Left renal cortex interstitium (tissue), 4 donors: ENCODE measurements at places on chromosomes 7 and 10.

GRCh38 chr10:116947841-116948529 lies 57.0 kb downstream of the SHTN1 start:
- no peak for DNase-seq

DNA sequence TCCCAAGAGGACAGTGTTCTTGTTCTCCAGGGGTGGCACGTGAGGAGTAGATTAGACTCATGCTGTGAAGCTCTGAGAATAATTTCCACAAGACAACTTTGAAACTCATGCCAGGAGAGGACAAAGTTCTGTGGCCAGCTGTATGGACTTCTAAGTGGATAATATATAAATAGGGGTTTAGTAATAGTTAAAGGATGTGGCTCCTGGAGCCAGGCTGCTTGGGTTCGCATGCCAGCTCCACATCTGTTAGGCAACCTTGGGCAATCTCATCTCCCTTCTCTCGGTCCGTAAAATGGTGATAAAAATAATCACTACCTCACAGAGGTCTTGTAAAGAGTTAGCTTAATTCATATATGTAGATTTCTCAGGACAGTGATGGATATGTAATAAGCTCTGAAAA lies 35.8 kb downstream of the ACSL5 start:
- no peak for DNase-seq

DNA sequence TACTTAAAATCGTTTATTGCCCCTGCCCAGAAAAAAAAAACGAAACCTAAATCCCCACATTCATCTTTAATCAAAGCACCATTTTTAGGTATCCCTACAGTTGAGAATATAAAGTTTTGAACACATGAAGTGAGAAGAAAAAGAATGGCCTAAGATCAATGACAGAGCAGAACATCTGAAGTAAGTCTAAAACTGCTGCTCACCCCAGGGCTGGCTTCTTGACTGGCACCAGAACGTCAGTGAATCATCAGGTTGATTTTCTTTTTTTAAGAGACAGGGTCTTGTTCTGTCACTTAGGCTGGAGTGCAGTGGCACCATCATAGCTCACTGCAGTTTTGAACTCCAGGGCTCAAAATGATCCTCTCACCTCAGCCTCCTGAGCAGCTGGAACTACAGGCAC lies 24.9 kb downstream of the SHTN1 start:
- no peak for DNase-seq

DNA sequence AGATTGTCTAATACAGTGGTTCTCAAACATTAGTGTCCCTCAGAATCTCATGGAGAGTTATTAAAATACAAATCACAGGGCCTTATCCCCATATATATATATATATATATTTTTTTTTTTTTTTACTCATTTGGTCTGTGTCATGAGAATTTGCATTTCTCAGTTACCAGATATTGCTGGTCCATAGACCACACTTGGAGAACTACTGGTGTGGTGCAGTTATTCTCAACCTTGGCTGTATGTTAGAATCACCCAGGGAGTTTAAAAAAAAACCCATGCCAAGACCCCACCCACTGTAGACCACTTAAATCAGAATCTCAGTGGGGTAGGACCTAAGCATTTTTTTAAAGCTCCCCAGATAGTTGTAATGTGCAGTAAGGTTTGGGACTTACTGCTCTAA lies 179.9 kb downstream of the AUTS2 start:
- DNase-seq: no peak

DNA sequence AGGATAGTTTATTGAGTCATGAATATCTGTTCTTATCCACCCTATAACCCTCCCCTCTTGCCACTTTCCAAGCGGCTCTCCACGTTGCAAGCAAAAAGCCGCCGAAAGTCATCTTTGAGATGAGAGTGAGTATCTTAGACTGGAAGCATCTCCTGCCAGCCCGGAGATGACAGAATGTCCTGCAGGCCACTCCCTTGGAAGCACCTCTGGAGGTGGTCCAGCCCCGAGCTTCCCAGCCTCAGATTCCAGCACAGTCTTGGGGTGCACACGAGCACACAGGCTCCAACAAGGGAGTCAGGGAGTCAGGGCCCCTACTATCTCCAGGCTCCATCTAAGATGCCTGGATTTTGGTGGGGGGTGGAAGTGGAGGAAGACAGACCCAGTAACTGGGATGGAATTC lies 5.5 kb upstream of the ELN start:
- no peak for DNase-seq

GRCh38 chr7:154255324-154255723 lies 203.1 kb downstream of the DPP6 start:
- DNase-seq: no peak

DNA sequence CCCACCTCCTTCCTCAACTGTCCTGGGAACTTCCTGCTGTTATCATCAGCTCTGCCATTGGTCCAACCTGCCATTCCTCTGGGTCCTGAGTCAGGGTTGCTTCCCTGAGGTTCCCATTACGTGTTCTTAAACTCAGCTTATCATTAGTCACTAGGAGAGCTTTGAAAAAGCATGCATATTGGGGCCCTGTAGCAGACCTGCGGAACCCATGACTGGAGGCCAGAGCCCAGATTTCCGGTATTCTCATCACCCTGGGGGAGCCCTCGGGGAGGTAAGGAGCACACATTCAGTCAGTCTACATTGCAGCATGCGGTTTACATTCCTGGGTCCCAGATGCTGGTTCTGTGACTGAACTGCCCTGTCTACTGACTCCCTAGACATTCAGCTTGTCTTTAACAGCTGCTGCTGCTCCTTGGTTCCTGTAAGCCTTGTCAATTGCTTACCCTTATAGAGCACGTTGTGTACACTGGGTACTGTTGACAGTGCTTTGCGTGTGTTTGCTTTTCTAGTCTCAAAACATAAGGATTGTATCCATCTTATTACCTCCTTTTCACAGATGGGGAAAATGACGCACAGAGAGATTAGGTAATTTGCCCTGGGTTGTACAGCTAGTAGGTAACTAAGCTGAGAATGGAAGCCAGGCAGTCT lies 12.8 kb downstream of the CDHR3 start:
- DNase-seq: no peak

- no peak for DNase-seq
These were observed 313.1 kb downstream of the SKIDA1 start for GRCh38 chr10:21212348-21212747.

DNA sequence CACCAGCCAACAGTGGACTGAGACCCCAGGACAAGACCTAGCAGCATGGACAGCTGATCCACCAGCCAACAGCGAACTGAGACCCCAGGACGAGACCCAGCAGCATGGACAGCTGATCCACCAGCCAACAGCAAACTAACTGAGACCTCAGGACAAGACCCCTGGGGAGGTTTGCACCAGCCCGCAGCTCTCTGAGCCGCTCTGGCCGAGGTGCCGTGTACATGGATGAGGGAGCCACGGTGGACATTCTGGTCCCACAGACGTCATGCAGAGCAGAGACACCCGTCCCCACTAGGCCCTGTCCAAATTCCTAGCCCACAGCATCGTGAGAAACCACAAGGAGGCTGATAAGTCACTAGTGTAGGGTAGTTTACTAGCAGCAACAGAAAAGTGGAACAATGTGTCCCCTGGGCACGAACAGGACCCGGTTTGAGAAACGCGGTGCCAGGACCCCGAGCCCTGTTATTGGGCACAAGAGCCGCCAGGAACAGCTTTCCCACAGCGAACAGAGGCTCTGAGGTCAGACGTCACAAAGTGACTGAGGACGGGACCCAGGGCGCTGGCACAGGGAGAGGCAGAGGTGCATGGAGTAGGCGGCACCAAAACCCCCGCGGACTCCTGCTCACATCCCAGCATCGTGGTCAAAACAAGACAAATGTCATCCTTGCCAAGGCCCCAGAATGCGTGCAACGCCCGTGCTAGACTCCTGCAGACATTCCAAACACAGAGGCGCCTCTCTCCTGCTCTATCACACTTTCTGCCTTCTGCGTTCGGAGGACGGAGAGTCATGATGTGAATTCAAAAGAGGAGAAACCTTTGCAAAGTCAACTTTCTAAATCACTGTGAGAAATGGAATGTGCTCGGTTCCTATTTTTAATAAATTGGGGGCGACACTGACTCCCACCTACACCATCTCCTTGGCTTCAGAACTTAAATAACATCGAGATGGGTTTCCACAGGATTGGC lies 8.1 kb downstream of the STK32C start:
- DNase-seq: no peak

DNA sequence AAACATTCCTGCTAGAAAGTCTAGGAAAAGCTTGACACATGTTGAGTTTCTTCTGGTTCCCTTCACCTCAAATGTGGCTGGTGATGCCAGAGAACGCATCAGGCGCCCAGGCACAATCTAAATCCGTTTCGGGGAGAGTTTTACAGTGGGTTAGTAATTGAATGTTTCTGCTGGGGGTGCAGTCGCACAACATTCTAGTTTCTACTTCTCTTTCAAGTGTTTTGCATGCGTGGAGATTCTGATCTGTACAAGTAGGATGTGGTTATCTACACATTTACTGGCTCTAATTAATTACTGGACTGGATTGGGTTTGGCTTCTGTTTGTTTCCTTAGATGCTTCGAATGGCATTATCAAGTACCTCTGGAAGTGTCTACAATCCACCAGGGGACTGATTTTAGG lies 173.8 kb downstream of the TMEM26 start:
- DNase-seq: no peak

DNA sequence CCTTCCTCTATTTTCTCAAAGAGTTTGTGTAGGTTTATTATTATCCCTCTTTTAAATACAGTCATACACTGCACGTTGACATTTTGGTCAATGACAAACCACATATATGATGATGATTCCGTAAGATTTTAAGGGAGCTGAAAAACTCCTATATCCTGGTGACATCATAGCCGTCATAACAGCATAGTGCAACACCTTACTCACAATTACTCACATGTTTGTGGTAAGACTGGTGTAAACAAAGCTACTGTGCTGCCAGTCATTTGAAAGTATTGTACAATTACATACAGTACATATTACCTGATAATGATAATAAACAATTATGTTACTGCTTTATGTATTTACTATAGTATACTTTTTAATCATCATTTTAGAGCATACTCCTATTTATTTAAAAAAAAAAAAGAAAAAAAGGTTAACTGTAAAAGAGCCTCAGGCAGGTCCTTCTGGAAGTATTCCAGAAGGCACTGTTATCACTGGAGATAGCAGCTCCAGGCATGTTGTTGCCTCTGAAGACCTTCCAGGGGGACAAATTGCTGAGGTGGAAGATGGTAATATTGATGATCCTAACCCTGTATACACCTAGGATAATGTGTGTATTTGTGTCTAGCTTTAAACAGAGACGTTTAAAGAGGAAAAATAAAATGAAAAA lies 123.3 kb upstream of the CDK1 start:
- no peak for DNase-seq

DNA sequence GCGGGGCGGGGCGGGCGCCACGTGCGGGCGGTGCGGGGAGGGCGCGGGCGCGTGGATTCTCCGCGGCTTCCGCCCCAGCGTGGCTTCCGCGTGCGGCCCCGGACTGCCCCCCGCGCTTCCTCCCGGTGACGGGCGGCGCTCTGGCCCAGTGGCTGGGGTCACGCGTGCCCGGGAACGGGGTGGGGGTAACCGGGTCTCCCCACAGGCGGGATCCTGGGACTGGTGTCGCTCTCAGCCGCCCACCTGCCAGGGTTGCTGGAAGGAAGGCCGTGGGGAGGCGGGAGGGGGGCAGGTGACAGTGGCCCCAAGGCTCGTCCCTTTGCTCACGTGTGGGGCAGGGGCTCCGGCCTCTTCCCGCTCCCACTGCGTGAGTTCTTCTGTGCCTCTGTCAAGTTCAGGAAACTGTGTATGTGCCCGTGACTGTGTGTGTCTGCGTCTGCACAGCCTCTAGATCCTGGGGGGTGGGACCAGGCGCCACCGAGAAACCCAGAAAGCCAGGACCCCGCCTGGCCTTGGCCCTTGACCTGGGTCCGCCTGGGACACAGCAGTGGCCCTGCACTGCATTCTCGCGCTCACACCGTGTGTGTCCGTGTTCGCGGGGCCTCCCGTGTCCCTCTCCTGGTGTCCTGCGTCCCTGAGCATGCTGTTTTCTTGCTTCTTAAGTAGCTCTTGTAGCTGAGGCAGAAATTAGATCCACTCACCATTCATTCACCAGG lies 919 bp downstream of the MAFK start:
- DNase-seq: no peak

DNA sequence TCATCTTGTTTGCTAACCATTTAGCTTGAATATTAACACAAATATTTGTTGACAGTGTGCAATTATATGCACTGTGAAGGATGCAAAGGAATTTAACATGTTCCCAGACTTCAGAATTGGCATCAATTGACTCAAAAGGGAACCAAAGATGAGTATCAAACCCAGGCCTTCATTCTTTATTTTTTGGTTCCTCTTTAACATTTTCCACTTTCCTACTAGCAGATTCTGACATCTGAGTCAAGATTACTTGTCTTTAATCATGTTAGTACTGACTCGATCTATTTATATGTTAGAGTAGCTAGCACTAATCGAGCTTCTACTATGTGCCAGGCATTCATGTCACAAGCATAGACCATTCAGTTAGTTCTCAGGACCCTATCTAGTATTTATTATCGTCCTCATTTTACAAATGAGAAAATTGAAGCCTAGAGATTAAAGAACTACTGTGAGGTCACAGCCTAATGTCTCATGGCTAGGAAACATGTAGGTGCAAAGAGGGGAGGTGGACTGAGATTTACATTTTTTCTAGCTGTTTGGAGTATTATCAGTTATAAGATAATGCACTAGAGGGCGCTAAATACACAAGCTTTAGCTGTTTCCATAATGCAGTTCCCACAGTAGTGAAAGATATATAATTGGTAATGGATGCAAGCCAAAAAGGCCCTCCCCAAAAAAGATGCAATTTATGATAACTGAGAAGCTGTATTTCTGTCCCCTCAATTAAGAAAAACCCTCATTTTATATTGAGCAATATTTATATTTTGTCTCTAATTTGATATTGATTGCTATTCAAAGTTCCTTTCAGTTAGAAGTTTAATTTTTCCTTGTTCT lies 32.9 kb upstream of the KMT2E start:
- no peak for DNase-seq

DNA sequence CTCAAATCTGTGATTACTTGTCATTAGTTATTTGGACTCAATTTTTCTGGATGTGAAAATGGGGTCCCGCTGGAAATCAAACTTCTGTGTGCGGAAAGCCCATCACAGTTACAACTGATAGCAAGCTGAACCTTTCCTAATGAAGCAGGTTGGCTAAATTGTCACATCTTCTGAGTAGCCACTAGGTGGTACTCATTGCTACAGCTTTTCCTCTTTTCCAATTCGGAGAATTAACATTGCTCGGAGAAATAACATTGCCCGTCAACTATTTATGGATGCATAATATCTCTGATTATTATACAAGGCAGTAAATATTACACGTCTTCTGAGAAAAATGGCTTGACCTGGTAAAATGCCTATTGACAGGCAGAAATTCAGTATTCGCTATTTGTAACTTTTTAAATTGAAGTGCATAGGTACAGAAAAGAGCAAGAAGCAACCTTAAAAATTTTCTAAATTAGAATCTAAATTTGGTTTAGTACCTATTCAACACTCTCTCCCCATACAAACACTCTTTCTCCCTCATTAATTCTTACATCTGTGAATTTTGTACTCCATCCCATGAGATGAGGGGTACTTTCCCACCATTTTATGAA lies 17.3 kb upstream of the BLOC1S2 start:
- DNase-seq: no peak

DNA sequence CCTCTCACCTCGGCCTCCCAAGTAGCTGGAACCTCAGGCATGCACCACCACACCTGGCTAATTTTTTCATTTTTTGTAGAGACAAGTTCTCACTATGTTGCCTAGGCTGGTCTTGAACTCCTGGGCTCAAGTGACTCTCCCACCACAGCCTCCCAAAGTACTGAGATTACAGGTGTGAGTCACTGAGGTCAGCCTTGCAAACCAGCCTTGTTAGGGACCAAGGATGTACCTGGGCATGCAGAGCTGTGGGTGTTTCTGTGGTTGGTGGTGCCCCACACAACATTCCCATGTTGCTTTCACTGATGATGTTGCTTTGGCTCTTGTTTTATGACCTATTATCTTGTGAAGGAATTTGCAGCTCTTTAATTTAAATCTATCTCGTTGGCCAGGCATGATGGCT lies 54.8 kb downstream of the OTUD1 start:
- no peak for DNase-seq
